NCI-H1930 (cell line): ENCODE measurements at places on chromosomes 6 and 20.

GRCh38 chr6:160927416-160927815, 64.2 kb upstream of the MAP3K4 start:
- DNase-seq = no peak

DNA sequence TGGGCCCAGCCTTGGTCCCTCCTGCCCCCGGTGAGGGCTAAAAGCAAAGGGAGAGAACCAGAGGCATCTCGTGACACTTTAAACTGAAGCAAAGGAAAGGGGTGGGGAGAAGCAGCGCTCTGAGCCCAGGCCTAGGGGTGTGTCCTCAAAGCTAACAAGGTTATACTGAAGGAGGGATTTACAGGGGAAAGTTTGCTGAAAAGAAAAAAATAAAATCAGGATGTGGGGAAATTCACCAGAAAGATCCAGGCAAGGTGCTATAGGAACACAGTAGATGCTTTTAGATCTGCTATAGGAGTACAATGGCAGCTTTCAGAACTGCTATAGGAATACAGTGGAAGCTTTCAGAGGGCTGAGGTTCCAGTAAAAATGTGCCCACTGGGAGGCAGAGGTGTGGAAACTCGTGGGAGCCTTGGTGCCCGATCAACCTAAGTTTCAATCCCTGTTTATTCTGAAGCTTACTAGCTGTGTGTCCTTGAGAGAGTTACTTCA, at the start of gene COL9A1:
COL9A1 (minus strand) TSS at position 51 of the 492 bp plus-strand sequence. CDS start 160 bp downstream, outside the sequence.
- DNase-seq = no peak

GRCh38 chr20:7147220-7147601, 379.7 kb downstream of the BMP2 start:
- DNase-seq = no peak

DNA sequence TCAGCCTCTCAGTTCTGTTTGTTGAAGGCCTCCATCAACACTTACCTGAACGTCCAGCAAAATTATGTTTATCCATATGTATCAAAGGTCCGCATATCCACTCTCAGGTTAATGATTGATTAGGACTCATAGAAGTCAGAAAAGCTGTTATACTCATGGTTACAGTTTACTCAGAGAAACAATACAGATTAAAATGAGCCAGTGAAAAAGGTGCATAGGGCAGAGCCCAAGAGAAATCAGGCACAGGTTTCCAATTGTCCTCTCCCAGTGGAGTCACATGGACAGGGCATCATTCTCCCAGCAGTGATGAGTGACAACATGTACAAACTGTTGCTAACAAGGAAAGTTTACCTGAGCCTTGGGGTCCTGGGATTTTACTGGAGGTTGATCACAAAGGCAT, 36.2 kb downstream of the THEMIS start:
- DNase-seq = no peak

DNA sequence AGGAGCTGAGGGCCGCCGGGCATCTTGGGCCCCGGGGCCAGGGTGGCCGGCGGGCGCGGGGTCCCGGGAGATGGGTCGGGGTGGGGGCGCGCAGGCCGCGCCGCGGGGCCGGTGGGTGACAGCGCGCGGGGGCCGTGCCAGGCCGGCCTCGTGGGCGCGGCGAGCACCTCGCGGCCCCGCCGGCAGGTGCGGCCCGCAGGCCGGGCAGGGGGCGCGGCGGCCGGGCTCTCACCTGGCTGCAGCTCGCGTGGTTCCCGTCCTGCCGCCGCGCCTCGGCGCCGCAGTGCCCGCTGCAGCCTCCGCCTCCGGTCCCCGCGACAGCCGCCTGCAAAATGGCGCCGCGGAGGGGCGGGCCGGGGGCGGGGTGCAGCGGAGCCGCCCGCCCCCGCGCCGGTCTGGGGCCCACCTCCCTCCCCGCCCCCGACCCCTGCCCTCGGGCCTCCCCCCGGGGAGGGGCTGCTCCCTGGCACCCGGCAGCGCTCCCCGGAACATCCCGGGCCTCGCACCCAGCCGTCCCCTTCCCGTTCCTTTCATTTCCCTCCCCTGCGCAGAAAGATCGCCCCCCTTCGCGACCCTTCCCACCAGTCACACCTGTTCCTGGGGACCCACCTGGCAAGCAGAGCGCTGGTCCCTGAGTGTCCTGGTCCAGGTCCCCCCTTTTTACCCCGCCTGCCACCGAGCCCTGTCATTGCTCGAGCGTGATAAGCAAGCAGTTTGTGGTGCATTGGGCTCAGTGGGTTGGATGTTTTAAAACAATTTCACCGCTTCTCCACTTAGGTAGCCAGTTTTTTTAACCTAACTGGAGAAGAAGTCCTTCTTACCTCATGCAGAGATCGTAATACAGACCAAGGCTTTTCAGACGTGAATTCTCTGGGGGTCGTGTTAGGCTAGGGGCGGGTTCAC, at the start of gene SLC23A2:
SLC23A2 (minus strand) TSS at position 337 of the 903 bp plus-strand sequence. CDS start 68,948 bp downstream, outside the sequence.
- DNase-seq = peak; percentile 34
